ENCODE measurements at places on chromosomes 6 and 20.

- DNase-seq = no peak
Measured at GRCh38 chr6:158868890-158869825, 50.0 kb upstream of the EZR start.

DNA sequence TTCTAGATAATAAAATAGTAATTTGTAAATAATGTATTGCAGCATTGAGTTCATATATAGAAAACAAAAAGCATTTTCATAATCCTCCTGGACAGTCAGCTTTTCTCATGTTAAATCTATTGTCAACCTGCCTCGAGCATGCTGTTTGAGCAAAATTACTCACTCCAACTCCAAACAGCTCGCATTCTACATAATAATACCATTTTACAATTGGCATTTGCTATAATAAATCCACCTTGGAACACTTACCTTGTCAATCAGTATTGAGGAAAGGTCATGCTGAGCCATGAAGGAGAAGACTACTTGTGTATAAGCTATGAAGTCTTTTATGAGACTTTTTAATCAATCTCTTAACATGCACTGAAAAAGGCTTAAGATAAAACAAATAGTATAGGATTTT is 682.6 kb downstream of the CBLN4 start:
- DNase-seq = no peak

GRCh38 chr6:77466451-77467437 is 3.5 kb upstream of the HTR1B start:
- peak; percentile 26 for DNase-seq

- no peak for DNase-seq
Measured at GRCh38 chr6:21850691-21851090, 257.1 kb downstream of the SOX4 start.

- DNase-seq = no peak
Measured at GRCh38 chr6:56851074-56851473, 103.8 kb upstream of the BEND6 start.

GRCh38 chr6:93954584-93954983 is 535.2 kb upstream of the EPHA7 start:
- DNase-seq = no peak

- no peak for DNase-seq
Measured at GRCh38 chr20:37523911-37524700, 3.1 kb downstream of the NNAT start.
